Hippocampal formation (tissue), 2 donors: ENCODE measurements at places on chromosomes 3 and 15.
A peak's percentile ranks its signal among the peaks of the same experiment; 100 is the strongest.

DNA sequence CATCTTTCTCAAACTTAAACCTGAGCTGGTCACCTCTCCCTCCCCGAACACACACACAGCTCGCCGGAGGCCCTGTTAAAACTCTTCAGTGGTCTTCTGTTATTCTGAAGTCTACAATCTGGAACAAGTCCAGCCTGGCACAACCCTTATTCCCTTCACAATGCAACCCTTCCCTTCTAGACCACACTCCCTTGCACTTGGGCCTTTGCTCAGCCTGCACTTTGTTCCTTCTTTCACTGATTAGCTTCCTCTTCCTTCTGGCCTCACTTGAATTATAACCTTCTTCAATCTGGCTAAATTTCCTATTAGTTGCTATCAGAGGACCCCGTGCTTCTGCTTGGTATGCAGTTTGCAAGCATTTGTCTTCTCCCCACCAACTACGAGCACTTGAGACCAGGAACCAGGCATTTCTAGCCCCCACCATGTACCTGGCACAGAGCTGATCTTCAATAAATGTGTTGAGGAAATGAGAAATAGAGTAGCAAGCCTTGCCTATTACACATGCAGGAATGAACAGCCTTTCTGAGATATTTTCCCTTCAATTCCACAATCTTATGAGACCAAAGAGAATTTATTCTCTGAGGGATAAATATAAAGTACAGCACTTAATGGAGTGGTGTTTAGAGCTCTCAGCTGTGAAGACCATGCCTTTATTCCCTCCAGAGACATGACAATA, 663.1 kb upstream of the ADAMTS9 start:
- DNase-seq: no peak

DNA sequence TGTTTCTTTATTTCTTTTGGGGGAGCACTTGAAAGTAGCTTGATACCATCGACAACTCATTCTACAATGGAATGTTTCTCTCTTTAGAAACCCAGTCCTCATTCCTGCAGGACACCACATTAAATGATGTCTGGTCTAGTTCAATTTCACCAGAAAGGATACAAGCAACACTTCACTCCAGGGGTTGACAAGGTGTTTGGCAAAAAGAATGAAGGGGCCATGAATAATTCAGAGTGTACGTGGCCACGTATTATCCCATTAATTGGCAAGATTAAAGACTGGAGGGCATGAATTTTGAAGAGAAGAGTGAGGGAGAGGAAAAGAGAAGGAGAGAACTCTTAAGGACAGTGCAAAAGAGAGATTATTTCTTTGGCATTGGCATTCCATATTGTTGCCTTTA, 705 bp downstream of the TMPRSS7 start:
- DNase-seq: no peak

DNA sequence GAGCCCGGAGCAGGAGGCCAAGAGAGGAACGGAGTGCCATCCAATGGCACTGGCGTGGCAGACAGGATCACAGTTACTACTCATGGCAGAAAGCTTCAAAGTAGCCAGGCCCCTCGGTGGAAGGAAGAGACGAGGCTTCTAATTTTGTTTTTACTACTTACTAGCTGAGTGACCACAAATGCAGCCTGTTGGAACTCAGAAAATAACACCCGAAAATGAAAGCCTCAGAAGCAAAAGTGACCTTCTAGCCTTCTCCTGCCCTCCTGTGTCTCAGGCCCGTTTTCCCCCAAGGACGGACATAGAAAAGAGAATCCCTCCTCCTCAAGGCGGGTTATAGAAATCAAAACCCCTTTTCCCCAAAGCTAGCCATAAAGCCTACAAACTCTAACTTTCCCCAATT, 9.9 kb upstream of the STRA6 start:
- DNase-seq: no peak

- no peak for DNase-seq
Measured at GRCh38 chr3:29430558-29430971, 149.7 kb downstream of the RBMS3 start.

DNA sequence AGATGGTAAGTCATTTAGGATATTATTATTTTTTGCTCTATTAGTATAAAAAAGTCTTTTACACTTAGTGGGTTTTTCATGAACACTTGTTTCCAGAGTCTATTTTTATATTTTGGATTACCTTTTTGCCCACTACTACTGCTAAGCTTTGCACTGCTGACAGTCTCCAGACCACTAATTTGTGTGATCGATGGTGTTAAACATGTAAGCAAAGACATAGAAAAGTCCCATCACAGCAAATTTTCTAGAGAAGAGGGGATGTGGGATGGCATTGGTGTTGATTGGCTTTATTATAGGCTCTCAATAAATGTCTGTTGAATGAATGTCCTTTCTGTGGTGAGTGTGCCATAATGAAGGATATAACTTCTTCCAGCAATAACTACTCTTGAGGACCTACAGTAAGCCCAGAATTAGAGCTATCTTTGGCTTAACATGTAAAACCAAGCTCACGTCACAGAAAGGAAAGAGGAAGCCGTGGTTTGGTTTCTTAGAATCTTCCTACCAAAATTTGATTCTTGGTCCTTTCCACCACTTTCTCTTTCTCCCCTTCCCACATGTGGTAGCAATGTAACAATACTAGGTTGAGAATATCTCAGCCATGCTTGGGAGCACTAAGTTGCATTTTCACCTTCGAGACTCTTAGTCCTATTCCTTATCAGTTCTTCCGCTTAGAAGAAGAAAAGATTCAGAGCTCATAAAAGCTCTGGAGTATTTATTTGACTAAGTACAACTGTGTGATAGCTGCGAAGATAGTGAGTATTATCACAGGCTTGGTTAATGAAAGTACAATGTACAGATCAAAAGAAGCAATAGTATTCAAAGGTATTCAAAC, 90.6 kb upstream of the UMPS start:
- DNase-seq: no peak

DNA sequence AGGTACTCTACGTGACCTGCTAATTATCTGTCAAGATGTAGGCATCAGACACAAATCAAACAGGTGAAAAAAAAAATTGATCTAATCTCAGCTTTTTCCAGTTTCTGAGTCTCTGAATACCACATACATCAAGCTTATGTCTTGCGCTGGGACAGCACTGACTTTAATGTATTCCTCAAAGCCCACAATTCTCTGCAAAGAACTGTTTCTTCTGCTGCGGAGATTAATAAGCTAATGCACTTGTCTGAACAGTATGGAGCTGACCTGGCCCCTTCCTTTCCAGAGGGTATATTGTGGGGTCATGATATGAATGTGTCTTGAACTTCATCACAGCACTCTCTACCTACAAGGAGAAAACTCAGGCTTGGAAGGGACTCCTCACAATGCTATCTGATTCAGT, 87.8 kb downstream of the FOXB1 start:
- no peak for DNase-seq

GRCh38 chr3:61876797-61877196, 315.4 kb downstream of the PTPRG start:
- DNase-seq: no peak

DNA sequence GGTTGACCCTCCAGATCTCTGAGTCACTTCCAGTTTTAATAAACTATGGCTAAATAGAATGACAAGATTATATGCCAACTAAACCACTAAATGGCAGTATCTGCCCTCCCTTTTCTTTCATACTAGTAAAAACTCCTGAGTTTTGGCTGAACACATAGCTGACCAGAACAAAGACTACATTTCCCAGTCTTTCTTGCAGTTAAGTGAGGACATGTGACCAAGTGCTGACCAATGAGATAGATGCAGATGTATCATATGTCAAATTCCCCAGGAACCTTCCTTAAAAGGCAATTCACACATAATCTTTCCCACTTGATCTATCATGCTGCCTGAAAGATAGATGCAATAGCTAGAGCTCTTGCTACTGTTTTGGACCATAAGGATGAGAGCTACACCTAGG, 191.3 kb downstream of the SHOX2 start:
- DNase-seq: no peak

- peak; percentile 58 for DNase-seq
Measured at GRCh38 chr3:43998836-43999727, 242.6 kb upstream of the TOPAZ1 start.

DNA sequence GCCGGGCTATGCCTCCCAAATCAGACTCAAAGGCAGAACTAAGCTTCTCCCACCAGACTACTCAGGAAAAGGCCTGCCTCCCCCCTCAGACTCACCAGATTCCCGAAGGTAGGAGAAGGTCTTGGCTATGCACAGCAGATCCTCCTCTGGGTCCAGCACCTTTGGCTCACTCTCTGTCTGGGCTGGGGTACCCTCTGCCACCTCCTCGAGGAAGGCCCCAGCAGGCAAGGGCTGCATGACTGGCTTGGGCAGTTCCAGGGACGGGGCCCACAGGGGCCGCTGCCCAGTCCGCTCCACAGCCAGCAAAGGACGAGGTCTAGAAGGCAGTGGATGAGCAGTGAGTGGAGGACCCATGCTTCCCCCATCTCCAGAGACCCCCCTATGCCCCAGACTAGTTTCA, 3.3 kb downstream of the CISH start:
- no peak for DNase-seq

DNA sequence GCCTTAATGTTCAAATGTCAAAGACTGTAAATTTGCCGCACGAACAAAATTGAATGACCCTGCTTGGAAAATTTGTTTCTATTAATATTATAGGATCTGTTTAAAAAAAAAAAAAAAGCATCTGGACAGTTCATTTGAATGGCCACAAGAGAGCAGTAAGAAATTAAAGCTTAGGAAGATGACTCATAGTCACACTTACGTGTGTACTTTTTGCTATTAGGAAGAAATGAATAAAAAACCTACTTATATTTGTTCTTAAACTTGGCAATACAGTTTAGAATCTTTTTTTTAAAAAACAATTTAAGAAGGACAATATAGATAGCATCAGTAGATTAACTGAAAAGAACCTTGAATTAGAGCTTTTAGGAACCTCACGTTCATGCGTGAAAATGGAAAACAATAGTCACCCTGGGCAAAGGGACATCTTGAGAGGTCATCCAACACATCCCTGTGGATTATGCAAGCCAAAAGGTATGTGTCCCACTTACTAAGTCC, 621.8 kb downstream of the MECOM start:
- no peak for DNase-seq

- no peak for DNase-seq
Measured at GRCh38 chr3:42254566-42254965, 11.4 kb downstream of the CCK start.

DNA sequence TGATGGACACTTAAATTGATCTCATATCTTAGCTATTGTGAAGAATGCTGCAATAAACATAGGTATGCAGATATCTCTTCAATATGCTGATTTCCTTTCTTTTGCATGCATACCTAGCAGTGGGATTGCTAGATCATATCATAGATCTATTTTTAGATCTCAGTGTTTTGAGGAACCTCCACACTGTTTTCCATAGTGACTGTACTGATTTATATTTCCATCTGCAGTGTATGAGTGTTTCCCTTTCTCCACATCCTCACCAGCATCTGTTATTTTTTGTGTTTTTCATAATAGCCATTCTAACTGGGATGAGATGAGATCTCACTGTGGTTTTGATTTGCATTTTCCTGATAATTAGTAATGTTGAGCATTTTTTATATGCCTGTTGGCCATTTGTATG, 17.1 kb upstream of the RASA2 start:
- DNase-seq: no peak

GRCh38 chr3:14330508-14330907, 71.9 kb upstream of the SLC6A6 start:
- DNase-seq: no peak

GRCh38 chr3:108346301-108347227, 50.2 kb downstream of the HHLA2 start:
- DNase-seq: no peak

DNA sequence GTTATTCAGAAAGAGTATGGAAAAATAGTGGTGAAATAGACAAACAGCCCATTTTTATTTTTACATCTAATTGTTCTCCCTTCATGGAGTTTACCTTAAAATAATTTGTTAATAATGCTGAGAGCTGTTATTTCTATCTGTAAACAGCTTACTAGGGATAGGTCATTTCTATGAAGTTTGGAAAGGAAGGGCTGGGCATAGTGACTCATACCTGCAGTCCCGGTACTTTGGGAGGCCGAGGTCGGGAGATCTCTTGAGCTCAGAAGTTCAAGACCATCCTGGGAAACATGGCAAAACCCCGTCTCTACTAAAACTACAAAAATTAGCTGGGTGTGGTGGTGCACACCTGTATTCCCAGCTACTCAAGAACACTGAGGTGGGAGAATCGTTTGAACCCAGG, 624.3 kb upstream of the LMCD1 start:
- DNase-seq: no peak

- no peak for DNase-seq
Measured at GRCh38 chr3:13289771-13290285, 130.3 kb downstream of the NUP210 start.

DNA sequence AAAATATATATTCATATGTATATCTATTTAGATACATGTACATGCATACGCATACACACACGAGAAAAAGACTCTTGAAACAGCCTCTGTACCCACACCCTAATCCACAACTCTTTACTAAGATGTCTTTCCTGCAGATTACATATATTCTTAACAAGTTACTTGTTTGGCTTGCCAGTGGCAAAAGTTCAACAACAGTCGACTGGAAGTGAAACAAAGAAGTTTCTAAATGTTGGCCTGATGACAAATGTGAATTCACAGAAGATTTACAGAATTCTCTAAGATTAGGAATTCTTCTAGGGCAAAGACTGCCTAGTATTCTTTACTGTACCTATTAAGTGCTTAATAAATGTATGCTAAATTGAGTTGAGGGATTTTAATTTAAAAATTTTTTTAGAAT, 116.8 kb downstream of the CDIN1 start:
- no peak for DNase-seq

- DNase-seq: no peak
Measured at GRCh38 chr3:9097495-9097894, 134.2 kb upstream of the RAD18 start.

DNA sequence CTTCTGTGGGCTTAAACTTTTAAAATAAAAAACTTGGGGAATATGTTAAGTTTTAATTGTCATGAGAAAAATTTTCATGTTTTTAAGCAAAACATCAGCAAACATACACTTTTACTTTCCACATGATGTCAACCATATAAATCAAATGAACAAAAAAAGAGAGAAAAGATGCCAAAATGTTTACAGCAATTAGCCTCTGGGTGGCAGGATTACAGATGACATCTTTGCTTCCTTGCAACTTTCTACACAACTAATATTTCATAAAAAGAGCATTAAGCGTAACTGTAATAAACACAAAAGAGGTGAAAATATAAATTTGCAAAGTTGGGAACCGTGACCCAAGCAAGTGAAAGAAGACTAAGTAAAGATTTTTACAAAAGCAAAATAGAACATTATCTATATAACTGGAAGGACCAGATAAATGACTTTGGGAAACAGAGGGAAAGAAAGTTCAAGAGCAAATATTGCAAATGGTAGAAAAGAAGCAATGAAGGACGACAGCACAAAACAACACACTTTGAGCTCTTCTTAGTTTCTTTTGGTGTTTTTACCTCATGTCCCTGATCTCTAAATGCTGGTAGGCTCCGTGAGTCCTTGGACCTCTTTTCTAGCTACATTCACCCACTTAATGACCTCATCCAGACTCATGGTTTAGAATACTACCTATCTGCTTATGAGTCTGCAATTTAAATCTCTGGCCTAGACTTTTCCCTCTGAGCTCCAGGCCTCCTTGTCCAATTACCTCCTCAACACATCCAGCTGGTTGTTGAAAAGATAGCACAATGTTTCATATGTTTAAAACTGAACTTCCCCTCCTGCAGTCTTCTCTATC, 9.4 kb downstream of the TP53BP1 start:
- peak; percentile 53 for DNase-seq
